RPMI8226 (cell line): ENCODE measurements at places on chromosomes 3 and 15.

GRCh38 chr3:120449251-120449650 lies 1.5 kb downstream of the FSTL1 start:
- no peak for DNase-seq

DNA sequence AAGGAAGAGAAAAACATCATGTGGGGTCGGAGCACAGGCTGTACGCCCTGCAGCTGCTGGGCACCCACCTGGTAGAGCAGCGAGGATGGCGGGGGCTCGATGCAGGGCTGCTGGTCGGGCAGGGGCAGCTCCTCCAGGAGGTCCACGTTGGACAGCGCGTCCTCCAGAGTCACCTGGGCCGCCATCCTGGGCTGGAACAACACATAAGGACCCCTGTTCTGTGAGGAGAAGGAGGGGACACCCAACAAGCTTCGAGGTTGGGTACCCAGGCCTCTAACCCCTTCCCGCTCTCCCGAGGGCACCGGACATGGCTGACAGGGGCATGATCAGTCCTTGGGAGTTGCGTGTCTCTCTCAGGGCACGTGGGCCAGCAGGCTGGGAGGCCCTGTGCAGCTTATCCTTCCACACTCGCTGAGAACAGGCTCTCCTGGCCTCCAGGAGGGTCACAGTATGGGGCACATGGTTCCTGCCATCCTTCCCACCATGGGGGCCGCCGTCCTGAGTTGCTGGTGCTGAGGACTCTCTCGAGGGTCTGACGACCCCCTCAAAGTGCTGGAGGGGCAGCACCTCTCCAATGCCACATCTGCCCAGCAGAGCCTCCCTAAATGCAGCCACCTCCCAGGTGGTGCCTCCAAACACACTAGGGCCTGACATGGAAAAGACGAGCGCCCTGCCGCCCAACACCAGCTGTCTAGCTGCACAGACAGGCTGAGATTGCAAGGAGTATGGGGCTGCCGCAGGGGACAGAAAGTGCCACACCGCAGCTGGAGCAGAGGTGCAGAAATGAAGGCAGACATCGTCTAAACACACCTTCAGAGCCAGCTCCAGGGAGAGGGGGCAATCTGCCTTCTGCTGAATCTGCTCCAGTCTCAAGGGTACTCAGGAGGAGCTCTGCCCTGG lies 32.8 kb downstream of the CYFIP1 start:
- DNase-seq = no peak

DNA sequence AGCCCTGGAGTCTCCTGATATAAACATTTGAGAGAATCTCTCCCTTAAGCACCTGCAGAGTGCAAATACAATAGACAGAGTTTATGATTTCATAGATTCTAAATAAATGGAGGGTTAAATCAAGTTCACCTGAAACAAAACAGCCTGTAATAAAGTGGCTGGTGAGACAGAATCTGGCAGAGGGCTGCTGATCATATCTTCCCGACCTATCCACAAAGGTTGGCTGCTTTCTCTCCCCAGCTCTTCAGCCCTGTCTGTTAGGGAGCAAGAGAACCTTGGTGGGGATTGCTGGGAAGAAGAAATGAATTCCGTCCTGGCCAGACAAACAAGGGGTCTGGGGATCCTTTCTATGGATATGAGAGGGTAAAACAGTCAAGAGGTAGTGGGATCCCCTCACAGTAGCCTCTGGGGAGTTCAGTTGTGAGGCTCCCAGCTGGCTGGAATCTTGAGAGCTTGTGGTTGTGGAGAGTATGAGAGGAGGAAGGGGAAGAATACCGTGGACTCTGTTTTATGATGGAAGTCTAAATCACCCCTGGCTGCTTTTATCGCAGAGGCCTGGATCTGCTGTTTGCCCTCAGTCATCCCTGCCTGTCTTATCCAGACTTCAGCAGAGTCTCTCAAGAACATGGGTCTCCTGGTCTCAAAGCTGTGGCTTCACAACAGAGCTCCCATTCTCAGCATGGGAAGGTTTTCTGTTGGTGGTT lies 451.3 kb downstream of the NTRK3 start:
- no peak for DNase-seq

- peak; percentile 43 for DNase-seq
Measured at GRCh38 chr3:3443482-3443881, 264.0 kb upstream of the CRBN start.

GRCh38 chr3:158731938-158732855 lies at the start of gene RARRES1:
TSS of gene RARRES1 (minus strand) at chr3:158732457. CDS start at chr3:158732415, 42 bp downstream.
- no peak for DNase-seq

DNA sequence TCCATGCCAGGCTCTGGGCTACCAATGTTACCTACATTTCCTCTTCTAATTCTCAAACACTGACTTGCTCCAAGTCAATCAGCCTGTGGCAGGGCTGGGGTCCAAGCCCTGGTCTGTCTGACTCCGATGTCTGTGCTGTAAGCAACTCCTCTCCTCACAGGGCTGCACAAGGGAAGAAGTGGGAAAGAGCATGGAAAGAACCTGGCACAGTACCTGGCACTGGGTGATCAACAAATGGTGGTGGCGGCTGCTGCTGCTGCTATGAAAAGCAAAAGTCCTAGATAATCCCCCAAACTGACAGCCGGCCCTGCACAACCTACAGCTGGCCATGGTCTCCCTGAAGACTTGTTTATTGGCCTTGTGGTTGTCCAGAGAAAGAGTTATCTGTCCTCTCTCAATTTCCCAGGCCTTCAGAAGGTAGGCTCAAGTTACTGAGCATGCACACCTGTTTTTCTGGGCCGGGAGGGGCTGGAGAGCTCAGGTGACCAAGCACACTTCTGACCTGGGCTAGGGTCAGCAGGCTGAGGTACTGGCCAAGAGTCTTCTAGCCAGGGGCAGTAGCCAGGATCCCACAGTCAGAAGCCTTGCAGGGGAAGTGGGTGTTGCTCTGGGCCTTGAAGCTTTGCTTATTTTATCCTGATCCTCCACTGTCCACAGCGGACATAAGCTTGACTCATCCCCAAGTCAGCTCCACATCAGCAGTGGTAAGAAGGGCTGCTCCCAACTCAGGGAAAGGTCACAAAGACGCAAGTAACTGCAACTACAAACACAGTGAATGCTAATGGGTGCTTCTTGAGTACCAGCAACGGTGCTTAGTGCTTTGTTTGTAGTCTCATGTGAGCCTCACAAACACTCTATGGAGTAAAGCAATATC lies 35.3 kb upstream of the KY start:
- no peak for DNase-seq

GRCh38 chr3:26522919-26523318 lies 99.7 kb upstream of the LRRC3B start:
- DNase-seq = no peak

DNA sequence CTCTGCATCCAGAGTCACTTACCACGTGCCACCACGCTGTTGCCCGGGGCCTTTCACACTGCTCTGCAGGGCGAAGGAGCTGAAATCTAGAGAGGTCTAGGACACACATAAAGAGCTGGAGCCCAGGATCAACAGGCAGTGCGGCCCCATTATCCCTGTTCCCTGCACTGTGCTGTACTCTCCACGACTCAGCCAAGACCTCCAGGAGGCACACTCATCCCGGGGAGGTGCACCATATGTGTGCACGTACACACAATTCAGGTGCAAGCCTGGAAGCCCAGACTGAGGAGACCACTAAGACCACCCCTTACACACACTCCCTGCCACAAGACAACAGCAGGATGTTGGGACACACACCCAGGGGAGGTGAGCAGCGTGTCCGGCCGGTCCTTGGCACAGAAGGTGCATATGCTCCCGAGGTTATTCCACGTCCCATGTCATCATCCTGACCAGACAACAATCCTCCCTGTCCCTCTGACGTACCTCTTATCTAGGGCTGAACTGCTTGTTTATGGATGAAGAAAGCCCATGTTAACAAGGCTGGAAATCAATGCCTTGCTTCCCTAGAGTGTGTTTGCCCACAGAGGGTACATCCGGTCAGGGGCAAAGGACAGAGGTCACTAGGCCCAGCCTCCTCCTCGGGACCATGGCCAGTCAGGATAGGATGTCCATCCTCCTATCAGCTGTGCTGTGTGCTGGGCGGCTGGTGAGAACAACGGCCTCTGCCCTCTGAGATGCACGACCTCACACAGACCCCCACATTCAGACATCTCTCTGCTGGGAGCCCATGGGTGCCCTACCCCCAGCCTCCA lies 16.1 kb downstream of the KLF15 start:
- no peak for DNase-seq

DNA sequence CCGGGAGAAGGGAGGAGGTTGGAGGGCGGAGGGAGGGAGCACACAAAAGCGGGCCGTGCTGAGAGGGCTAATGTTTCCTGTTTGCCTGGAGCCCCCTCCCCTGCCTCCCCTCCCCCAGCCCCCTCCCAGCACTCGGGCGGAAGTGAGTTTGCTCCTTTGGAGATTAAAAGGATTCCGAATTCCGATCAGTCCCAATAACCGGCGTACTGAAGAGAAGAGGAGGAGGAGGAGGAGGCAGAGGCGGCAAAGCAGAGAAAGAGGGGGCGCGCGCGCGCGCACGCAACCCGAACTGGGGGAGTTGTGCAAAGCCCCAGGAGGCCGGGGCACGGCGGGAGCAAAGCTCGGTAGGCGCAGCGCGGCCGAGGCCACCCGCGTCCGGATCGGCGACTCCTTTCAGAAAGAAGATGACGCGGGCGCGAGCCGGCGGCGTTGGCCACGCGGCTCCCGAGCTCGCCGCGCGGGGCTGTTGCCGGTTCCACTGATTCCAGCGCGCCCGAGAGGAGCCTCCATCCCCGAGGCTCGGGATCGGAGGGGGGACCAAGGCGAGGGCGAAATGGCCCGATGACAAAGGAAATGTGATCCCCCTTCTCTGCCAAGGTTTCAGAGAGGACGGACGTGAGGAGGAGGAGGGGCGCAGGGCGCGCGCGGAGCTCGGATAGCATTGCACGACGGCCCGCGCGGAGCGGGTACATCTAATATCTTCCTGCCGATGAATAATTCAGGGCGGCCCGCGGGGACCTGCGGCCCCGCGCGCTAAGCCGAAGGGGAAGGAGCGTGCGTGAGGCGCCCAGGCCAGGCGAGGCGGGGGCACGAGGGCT lies 1.1 kb upstream of the TRIM71 start:
- no peak for DNase-seq

- DNase-seq = no peak
Measured at GRCh38 chr3:20394243-20394642, 208.2 kb upstream of the SGO1 start.
